ENCODE measurements at places on chromosomes 1 and 21. TPM values are rescaled to one million over a fixed set of nuclear protein-coding genes. Genes with fewer than 3 reads are reported as not detected.

TGFB2 gene
- total RNA-seq = 23.7 TPM

CLDN17 gene
- total RNA-seq = not detected

SYNC gene
- total RNA-seq = 10.3 TPM

OR6K2 gene
- not detected for total RNA-seq

C1QB gene
- total RNA-seq = not detected

RNF186 gene
- total RNA-seq = not detected

KRTAP13-2 gene
- not detected for total RNA-seq

NHLH1 gene
- 0.78 TPM for total RNA-seq

LRRC71 gene
- total RNA-seq = 0.20 TPM

FAM167B gene
- total RNA-seq = 0.80 TPM

STUM gene
- total RNA-seq = not detected

TEX38 gene
- total RNA-seq = not detected

MUTYH gene
- 10.1 TPM for total RNA-seq

SPRR1A gene
- not detected for total RNA-seq

COL16A1 gene
- total RNA-seq = 5.8 TPM

PCBP3 gene
- 0.77 TPM for total RNA-seq

SLAMF6 gene
- total RNA-seq = not detected

INAVA gene
- total RNA-seq = 43.7 TPM

DCDC2B gene
- total RNA-seq = not detected

TSTD1 gene
- total RNA-seq = 0.25 TPM

WRAP73 gene
- 21.2 TPM for total RNA-seq

Measured in A549 treated with CpdA at 1 μM for 4 hours (cell line).